ENCODE measurements at places on chromosomes 5 and 9. TPM values are rescaled to one million over a fixed set of nuclear protein-coding genes. Genes with fewer than 3 reads are reported as not detected.

Gene ZDHHC21
- 11.0 TPM for total RNA-seq

Gene DRD1
- not detected for total RNA-seq

Gene CARD9
- total RNA-seq: 0.16 TPM

Gene TLX3
- not detected for total RNA-seq

Gene SEPTIN8
- total RNA-seq: 70.4 TPM

Gene PRUNE2
- total RNA-seq: 4.9 TPM
